NCI-H446 (cell line): ENCODE measurements at places on chromosomes 12 and 14.

GRCh38 chr12:55974308-55974730 is 441 bp downstream of the RAB5B start:
- DNase-seq: peak; percentile 22

DNA sequence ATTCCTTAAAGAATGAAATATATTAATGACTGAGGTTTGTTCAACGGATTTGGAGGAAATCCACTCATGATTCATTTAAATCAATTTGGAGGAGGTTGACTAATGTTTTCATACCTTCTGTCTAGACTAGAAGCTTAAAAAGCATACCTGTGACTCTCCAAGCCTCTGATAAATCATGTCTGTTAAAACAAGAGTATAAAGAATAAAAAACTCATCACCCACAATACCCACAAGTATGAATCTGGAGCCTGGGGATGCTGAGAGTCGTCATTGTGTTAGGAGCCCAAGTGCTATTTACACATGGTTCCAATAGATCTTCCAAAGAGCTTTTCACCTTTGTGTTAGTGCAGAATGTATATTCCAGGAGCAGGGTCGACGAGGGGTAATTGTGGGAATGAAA is 86.8 kb upstream of the ADAMTS20 start:
- no peak for DNase-seq

- no peak for DNase-seq
Measured at GRCh38 chr12:110246636-110247339, 34.3 kb upstream of the ATP2A2 start.

GRCh38 chr14:97328743-97329142 is 531.6 kb downstream of the VRK1 start:
- DNase-seq: no peak

GRCh38 chr14:23695664-23695999 is 59.5 kb downstream of the DHRS2 start:
- no peak for DNase-seq

- no peak for DNase-seq
Measured at GRCh38 chr12:37543131-37543965, 773.2 kb upstream of the ALG10B start.
